Neural crest cell (in vitro differentiated cells): ENCODE measurements at places on chromosomes 1 and 21. TPM values are rescaled to one million over a fixed set of nuclear protein-coding genes. Genes with fewer than 3 reads are reported as not detected.

GRCh38 chr1:118973032-118973431 lies 15.1 kb downstream of the TBX15 start:
- peaks cover 74% of the 10 kb centered on the region for H3K27me3 ChIP-seq
- no peaks in the 10 kb centered on the region for H3K4me1 ChIP-seq
- no peak overlapping the region for H3K27ac ChIP-seq
- no peak overlapping the region for H3K4me3 ChIP-seq

DNA sequence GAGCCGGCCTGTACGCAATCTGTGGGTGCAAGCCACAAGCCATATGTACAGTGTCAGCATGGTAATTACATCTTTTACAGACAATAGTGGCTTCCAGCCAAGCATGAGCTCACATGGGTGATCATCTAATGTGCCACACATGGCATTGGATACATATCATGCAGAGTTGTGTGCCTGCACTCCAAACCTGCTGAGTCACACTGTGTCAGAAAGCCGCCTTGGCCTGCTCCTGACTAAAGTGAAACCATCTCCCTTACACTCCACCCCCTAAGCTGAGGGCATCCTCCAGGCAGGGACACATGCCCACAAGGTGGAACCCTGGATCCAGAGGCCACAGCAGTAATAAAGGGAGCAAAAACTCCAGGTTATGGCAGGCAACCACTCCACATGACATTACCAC lies 72.5 kb downstream of the KCNT2 start:
- no peak overlapping the region for H3K27ac ChIP-seq
- H3K4me3 ChIP-seq = no peak overlapping the region
- peaks cover 50% of the 10 kb centered on the region for H3K36me3 ChIP-seq
- no peaks in the 10 kb centered on the region for H3K27me3 ChIP-seq
- DNase-seq = no peak

DNA sequence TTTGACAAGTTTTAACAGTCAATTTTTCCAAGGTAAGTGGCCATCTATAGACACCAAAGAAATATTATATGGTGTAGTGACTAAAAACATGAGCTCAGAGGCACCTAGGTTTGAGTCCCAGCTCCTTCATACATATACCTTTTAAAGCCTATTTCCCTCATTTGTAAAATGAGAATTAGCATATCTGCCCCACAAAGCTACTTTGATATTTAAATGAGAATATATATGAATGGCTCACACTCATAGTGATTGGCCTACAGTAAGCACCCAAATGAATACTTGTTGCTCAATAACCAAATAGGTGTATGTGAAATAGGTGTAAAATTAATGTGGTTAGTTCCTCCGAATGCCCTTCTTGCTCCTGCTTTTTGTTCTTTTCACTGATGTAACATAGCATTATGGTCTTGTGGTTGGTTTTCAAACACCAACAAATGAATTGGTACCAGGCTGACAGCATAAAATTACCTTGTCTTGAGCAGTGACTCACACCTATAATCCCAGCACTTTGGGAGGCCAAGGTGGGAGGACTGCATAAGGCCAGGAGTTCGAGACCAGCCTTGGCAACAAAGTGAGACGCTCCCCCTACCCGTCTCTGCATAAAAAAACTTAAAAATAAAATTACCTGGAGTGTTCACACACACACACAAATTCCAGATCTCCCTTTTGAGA lies 25.3 kb downstream of the CNIH4 start:
- peaks cover 11% of the 10 kb centered on the region for H3K4me1 ChIP-seq
- H3K27me3 ChIP-seq = no peaks in the 10 kb centered on the region
- H3K27ac ChIP-seq = no peak overlapping the region
- H3K36me3 ChIP-seq = peaks cover 2% of the 10 kb centered on the region

GRCh38 chr1:51093581-51093980 lies 8.4 kb upstream of the C1orf185 start:
- no peaks in the 10 kb centered on the region for H3K36me3 ChIP-seq
- H3K27me3 ChIP-seq = peaks cover 60% of the 10 kb centered on the region
- H3K4me3 ChIP-seq = no peak overlapping the region
- DNase-seq = no peak
- H3K4me1 ChIP-seq = no peaks in the 10 kb centered on the region

GRCh38 chr1:26786437-26787380 lies 1.0 kb upstream of the PIGV start:
- H3K4me1 ChIP-seq = peaks cover 66% of the 10 kb centered on the region
- peak overlapping the region; percentile 99 for H3K27ac ChIP-seq
- H3K36me3 ChIP-seq = peaks cover 6% of the 10 kb centered on the region
- DNase-seq = peak; percentile 32

The FAM72B gene
- 9.3 and 10.3 TPM in 2 replicates for total RNA-seq

- no peak overlapping the region for H3K4me3 ChIP-seq
- H3K36me3 ChIP-seq = no peaks in the 10 kb centered on the region
- DNase-seq = no peak
- H3K4me1 ChIP-seq = peaks cover 17% of the 10 kb centered on the region
- H3K27me3 ChIP-seq = no peaks in the 10 kb centered on the region
- H3K27ac ChIP-seq = no peak overlapping the region
Measured at GRCh38 chr1:114286179-114286578, 132.5 kb upstream of the SYT6 start.

The CCDC17 gene
- 1.9 and 2.4 TPM in 2 replicates for total RNA-seq

DNA sequence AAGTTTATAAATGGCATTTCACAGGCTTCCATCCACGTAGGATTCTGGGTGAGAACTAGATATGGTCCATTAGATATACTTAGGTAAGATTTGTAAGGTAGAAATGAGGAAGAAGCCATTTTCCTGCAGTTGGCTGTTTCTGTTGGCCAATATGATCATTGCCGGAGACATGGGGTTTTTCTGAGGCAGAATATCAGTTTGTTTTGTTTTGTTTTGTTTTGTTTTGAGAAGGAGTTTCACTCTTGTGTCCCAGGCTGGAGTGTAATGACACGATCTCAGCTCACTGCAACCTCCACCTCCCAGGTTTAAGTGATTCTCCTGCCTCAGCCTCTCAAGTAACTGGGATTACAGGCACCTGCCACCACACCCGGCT lies 8.7 kb upstream of the EYA3 start:
- no peaks in the 10 kb centered on the region for H3K36me3 ChIP-seq
- no peak for DNase-seq
- no peak overlapping the region for H3K4me3 ChIP-seq
- no peak overlapping the region for H3K27ac ChIP-seq

DNA sequence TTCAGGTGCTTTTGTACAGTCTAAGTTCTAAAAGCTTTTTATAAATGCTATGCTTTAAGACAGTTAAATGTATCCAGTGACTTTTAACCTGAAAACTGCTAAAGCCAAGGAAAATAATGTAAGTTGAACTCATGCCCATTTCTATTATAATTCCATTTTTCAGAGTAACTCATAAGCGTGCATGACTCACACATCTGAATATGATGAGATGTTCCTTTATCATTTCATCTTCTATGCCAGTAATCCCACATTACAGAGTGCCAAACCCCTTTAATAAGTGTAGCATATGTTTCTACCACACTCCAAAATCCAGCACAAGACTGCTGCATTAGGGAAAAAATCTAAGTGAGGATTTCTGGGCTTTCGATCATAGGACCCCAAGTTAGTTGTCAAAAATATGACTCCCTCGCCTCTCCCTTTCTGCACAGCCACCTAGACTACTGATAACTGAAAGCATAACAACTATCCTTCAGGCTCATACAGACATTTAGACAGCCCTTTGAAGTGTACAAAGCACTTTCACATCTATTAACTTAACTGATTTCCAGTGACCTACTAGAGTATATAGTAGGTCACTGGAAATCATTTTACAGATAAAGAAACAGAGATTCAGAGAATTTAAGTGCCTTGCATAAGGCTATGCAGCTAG lies 45.3 kb downstream of the JAK1 start:
- no peaks in the 10 kb centered on the region for H3K36me3 ChIP-seq
- H3K27ac ChIP-seq = no peak overlapping the region
- no peaks in the 10 kb centered on the region for H3K27me3 ChIP-seq
- no peak for DNase-seq
- peaks cover 5% of the 10 kb centered on the region for H3K4me1 ChIP-seq
- H3K4me3 ChIP-seq = no peak overlapping the region

The OR2T2 gene
- total RNA-seq = not detected in 2 replicates

- H3K4me1 ChIP-seq = peaks cover 26% of the 10 kb centered on the region
- H3K36me3 ChIP-seq = peaks cover under 1% of the 10 kb centered on the region
- no peak overlapping the region for H3K27ac ChIP-seq
- H3K4me3 ChIP-seq = no peak overlapping the region
Measured at GRCh38 chr1:51736702-51737101, 119.8 kb downstream of the OSBPL9 start.

- DNase-seq = no peak
- H3K27ac ChIP-seq = no peak overlapping the region
- peaks cover 75% of the 10 kb centered on the region for H3K36me3 ChIP-seq
Measured at GRCh38 chr1:247054992-247055415, 23.6 kb downstream of the ZNF670 start.

DNA sequence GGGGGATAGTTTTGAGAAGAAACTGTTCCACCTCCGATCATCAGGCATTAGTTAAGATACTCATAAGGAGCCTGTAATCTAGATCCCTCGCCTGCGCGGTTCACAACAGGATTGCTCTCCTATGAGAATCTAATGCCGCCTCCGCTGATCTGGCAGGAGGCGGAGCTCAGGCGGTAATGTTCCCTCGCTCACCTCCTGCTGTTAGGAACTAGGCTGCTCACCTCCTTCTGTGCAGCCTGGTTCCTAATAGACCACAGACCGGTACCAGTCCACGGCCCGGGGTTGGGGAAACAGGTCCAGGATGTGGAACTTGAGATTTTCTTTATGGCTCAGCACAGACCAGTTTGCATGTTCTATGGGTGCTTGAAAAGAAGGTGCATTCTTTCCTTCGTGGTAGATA lies 27.2 kb upstream of the FAM3B start:
- H3K4me1 ChIP-seq = peaks cover 4% of the 10 kb centered on the region
- DNase-seq = no peak
- H3K27me3 ChIP-seq = peaks cover 24% of the 10 kb centered on the region
- peaks cover 3% of the 10 kb centered on the region for H3K36me3 ChIP-seq
- no peak overlapping the region for H3K4me3 ChIP-seq

GRCh38 chr1:67285780-67286488 lies 21.7 kb upstream of the IL12RB2 start:
- H3K4me3 ChIP-seq = no peak overlapping the region
- H3K4me1 ChIP-seq = no peaks in the 10 kb centered on the region
- DNase-seq = no peak
- no peaks in the 10 kb centered on the region for H3K36me3 ChIP-seq
- no peaks in the 10 kb centered on the region for H3K27me3 ChIP-seq
- H3K27ac ChIP-seq = no peak overlapping the region

- no peak overlapping the region for H3K27ac ChIP-seq
- DNase-seq = peak; percentile 6
- H3K27me3 ChIP-seq = peaks cover 7% of the 10 kb centered on the region
- peaks cover 27% of the 10 kb centered on the region for H3K4me1 ChIP-seq
- peak overlapping the region; percentile 65 for H3K4me3 ChIP-seq
Measured at GRCh38 chr1:14733048-14733778, 134.7 kb downstream of the KAZN start.

DNA sequence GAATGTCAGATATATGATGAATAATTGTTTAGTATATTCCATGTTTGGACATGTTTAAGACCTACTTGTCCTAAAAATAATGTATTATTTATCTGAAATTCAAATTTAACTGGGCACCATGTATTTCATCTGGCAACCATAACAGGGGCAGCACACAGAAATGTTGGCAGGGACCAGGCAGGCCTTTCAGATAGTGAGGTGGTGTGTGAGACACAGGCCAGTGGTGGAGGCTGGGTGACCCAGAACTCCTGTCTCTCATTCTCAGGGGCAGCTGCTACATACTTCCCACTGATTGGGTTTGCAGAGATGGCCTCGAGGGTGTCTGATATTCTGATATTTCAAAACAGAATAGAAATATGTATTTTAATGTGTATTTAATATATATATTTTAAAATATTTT lies 1.3 kb upstream of the FASLG start:
- no peaks in the 10 kb centered on the region for H3K36me3 ChIP-seq
- no peak for DNase-seq
- no peak overlapping the region for H3K4me3 ChIP-seq
- H3K27me3 ChIP-seq = no peaks in the 10 kb centered on the region

The PCBP3 gene
- 5.1 and 5.6 TPM in 2 replicates for total RNA-seq

GRCh38 chr1:162538815-162539431 lies 22.6 kb upstream of the UAP1 start:
- no peak for DNase-seq
- H3K27me3 ChIP-seq = no peaks in the 10 kb centered on the region
- H3K4me3 ChIP-seq = no peak overlapping the region

- no peak for DNase-seq
- H3K27me3 ChIP-seq = peaks cover 12% of the 10 kb centered on the region
- H3K27ac ChIP-seq = no peak overlapping the region
- H3K4me3 ChIP-seq = no peak overlapping the region
- H3K4me1 ChIP-seq = peaks cover 26% of the 10 kb centered on the region
Measured at GRCh38 chr1:101241485-101242225, 4.8 kb downstream of the S1PR1 start.

The CRABP2 gene
- total RNA-seq = 606 and 647 TPM in 2 replicates

- H3K27ac ChIP-seq = no peak overlapping the region
- no peak for DNase-seq
- peaks cover 20% of the 10 kb centered on the region for H3K4me1 ChIP-seq
- H3K36me3 ChIP-seq = no peaks in the 10 kb centered on the region
- H3K27me3 ChIP-seq = peaks cover 22% of the 10 kb centered on the region
Measured at GRCh38 chr21:42214081-42214750, 4.7 kb upstream of the ABCG1 start.

GRCh38 chr1:25360596-25361581 lies 22.8 kb downstream of the TMEM50A start:
- H3K4me3 ChIP-seq = no peak overlapping the region
- no peaks in the 10 kb centered on the region for H3K27me3 ChIP-seq

DNA sequence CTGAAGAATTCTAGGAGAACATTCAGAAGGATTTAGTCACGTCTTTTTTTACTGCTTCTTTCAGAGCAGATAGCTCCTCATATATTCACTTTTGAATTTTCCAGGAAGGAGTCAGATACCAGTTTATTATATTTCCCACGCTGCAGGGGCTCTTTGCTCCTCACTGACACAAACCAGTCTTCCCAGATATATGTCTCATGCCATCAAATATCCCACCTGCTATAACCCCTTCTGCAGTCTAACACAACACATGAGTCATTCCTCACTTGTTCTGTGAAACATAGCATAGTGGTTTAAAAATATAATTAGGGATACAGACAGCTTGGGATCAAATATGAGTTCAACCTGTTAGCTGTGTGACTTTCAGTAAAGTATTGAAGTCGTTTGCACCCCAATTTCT lies 251.7 kb upstream of the DPYD start:
- H3K36me3 ChIP-seq = no peaks in the 10 kb centered on the region
- H3K4me1 ChIP-seq = peaks cover 6% of the 10 kb centered on the region
- DNase-seq = no peak
- no peak overlapping the region for H3K4me3 ChIP-seq
- no peak overlapping the region for H3K27ac ChIP-seq

The LCE2A gene
- not detected in 2 replicates for total RNA-seq

GRCh38 chr21:37551331-37551992 lies 184.9 kb downstream of the DYRK1A start:
- H3K36me3 ChIP-seq = no peaks in the 10 kb centered on the region
- DNase-seq = no peak
- no peak overlapping the region for H3K27ac ChIP-seq
- peaks cover 8% of the 10 kb centered on the region for H3K4me1 ChIP-seq
- no peaks in the 10 kb centered on the region for H3K27me3 ChIP-seq

The AMPD1 gene
- total RNA-seq = not detected in 2 replicates

GRCh38 chr1:36846357-36846756 lies 188.0 kb downstream of the GRIK3 start:
- no peaks in the 10 kb centered on the region for H3K36me3 ChIP-seq
- H3K27ac ChIP-seq = no peak overlapping the region
- peaks cover 27% of the 10 kb centered on the region for H3K4me1 ChIP-seq
- H3K4me3 ChIP-seq = no peak overlapping the region

The FCRL3 gene
- not detected in 2 replicates for total RNA-seq
